T-helper 2 cell (primary cell): ENCODE measurements at places on chromosomes 16 and 17.

DNA sequence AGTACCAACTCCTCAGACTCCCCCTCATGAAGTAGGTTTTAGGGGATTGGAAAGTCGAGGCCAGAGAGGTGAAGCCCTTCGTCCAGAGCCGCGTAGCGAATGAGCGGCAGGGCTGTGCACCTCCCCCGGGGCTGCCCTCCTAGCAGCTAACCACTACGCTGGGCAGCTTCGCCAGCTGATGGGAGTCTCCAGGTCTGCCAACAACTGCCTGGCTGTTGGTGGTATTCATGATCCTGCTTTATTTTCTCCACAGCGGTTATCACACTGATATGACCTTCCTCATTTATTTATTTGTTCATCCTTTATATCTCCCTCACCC is 773 bp upstream of the NETO2 start:
- no peak for DNase-seq

- no peak for DNase-seq
Measured at GRCh38 chr17:77269696-77270681, 129.2 kb downstream of the SEC14L1 start.

DNA sequence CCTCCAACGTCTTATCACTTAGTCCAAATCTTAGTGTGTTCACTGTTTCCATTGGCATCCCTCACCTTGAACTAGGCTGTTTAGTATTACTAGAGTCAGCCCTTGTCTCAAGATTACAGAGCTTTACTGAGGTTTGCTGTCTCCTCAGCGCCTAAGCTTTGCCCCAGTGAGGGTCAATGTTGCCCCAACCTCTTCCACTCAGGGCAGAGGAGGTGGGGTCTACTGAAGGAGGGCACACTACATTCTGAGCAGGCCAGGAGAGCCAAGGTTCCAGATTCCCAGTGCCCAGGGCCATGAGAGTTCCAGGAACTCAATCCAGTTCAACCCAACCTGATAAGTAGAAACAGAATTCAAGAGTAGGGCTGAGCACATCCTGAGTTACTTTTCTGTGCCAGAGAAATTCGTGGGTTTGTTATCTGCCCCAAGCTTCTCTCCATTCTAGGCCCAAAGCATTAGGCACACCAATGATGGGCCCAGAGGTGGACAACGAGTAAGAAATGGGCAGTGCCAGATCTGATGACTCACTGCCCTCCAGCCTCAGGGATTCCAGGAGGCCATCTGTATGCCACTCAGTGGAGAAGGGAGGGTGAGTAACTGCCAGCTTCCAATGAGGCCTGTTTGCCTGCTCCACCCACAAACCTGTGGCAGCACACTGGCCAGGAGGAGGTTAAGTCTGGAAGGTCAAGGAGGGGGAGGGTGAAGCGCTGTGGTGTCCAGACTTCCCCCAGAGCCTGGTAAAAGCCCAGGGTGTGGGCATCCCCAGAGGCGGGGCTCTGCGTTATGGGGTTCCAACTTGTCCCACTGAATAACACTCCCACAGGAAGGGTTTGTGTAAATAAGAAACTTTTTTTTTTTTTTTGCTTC is 8.2 kb downstream of the TUBG2 start:
- DNase-seq, result no peak

DNA sequence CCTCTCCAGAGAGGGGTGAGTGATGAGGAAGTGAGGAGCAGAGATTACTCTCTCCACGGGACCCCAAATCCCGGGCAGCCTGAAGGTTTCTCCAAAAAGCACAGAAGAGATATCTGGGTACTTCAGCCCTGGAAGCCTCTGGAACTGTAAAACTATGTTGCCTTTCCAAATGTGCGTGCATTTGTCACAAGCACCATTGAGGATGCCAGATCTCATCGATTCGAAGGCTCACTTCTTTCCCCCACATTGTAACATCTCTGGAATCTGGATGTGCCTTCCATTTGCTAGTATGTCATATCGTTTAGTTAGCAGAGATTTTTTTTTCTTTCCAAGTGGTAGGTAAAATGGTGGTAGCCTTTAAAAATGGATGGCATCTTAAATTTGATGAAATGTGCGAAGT is 45.8 kb downstream of the ABCC12 start:
- no peak for DNase-seq

DNA sequence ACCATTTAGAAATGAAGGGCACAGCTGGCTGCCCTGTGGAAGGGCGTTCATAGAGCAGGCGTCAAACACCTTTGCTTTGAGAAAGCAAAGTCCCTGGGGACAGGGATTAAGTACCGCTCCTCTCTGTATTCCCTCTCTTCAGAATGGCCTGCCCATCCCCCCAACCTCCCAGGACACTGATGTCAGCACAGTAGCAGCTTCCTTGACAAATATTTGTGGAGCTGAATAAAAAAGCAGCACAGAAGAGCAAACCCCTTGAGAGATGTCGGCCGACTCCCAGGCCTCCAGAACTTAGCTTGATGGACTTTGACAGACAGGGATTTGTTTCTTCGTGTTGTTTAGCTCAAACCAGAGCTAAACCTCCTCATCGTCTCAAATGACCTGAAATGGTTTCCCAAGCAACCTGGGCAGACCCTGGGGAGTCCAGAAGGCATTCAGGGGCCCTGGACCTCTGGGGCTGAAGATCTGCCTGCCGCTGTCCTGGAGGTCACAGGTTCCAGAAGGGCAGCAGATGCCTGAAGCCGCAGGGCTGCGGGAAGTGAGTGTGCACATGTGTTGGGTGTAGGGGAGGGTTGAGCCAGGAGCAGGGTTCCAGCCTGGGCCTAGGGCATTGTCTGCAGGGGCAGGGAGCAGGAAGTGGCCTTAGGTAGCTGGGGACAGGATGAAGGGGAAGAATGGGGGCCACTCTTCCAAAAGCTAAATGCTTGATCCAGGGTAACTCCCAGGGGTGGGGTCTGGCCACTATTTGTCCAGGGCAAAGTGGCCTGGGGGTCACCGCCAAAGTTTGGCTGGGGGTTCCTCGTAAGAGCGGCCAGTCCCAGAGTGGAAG is 42.3 kb upstream of the NKD1 start:
- DNase-seq, result no peak

GRCh38 chr16:9003763-9004162 is 40.1 kb upstream of the USP7 start:
- DNase-seq, result no peak

DNA sequence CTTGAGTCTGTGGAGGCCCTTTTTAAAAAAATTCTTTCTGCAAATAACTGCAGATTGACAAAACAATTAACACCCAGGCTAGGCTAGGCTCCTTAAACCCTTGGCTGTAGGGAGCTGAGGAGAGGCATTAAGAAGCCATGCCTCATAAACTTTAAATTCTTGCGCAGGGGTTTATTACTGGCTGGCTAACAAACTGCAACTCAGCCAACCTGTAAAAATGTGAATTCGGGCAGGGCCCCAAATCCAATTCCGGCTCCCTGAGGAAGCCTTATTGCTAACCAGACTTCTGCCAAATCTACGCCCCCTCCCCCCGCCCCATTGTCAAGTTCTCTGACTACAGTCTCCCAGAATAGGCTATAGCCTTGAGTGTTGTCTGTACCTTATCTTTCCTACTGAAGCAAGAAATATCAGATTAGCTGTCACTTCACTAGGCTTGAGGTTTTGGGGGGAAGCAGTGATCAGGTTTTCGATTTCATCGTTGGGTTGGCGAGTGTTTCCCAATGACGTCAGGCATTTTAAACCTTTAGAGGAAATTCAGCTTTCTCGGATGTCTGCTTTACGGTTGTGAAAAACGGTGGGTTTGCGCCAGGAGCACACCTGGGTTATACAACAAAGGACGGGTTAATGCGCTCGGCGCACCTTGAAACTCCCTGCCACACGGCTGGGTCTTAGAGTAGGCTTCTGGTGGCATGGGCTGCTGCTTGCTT is 2.0 kb downstream of the CDH3 start:
- no peak for DNase-seq

- DNase-seq, result peak; percentile 48
Measured at GRCh38 chr16:71537643-71538042, 11.4 kb downstream of the CHST4 start.

DNA sequence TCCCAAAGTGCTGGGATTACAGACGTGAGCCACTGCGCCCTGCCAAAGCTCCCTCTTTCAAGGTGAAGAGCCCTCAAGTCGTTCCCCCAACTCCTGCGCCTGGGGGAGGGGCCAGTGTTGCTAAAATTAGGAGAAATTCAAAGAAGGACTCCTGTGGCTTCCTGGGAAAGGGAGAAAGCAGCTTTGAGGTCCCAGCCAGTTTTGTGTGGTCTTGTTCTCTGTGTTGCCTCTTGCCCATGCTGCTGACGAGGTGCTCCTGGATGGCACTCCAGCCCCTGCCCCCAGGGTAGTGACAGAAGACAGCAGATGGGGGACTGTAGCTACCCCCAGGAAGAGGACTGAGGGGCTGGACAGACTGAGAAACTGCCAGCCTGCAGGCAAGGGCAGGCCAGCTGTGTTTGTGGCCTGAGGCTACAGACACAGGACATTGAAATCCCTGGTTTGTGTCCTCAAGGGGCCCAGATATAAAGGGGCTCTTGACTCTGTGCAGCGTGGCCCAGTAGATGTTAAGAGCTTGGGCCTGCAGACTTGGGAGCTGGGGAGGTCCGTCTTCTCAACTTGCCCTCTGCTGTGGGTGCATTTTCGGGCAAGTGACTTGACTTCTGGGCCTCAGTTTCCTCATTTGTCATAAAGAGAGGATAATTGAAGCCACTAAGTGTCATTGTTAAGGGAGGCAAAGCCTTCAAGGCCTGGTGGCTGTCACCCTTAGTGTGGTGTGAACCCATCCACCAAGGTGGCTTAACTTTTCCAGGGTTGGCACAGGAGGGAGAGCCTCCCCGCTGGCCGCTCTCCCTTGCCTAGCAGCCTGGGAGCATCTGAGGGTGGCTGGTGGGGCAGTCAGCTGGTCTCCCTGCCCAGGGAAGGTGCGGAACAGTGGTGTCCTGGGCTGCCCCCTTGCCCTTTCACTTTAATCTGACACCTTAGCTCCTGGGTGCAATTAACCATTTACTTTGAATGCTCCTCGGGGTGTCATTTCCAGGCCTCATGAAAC is 4.1 kb downstream of the UBALD2 start:
- no peak for DNase-seq

- DNase-seq, result no peak
Measured at GRCh38 chr17:67439269-67439668, 62.2 kb downstream of the PITPNC1 start.
